Lower lobe of right lung (tissue), 2 donors: ENCODE measurements at places on chromosomes 4 and X. TPM values are rescaled to one million over a fixed set of nuclear protein-coding genes. Genes with fewer than 3 reads are reported as not detected.

Gene EIF4E
- 61.0 TPM for total RNA-seq

Gene RAB40AL
- total RNA-seq = 1.6 TPM

Gene GAB3
- total RNA-seq = 17.4 TPM

Gene EGFL6
- 9.3 TPM for total RNA-seq

Gene FGFBP1
- 1.2 TPM for total RNA-seq

Gene ATP8A1
- 84.7 TPM for total RNA-seq

DNA sequence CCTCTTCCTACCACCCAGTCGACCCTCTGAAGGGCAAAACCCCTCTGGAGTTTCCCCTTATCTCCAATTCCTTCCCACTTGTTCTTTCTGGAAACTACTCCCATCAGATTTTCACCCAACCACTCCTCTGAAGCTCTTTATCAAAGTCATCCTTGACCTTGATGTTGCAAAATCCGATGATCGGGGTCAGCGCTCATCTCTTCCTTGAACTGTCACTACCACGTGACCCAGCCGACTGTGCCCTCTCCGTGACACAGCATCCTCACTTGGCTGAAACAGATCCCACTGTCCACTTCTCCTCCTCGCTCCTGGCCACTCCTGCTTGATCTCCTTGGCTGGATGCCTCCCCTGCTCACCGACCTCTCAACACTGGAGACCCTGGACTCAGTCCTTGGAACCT, 1.1 kb downstream of the CFAP99 start:
- DNase-seq = peak; percentile 61

- DNase-seq = no peak
Measured at GRCh38 chr4:16197876-16198665, 28.2 kb downstream of the TAPT1 start.

GRCh38 chr4:152939621-152940020, 3.5 kb downstream of the FHDC1 start:
- DNase-seq = no peak

DNA sequence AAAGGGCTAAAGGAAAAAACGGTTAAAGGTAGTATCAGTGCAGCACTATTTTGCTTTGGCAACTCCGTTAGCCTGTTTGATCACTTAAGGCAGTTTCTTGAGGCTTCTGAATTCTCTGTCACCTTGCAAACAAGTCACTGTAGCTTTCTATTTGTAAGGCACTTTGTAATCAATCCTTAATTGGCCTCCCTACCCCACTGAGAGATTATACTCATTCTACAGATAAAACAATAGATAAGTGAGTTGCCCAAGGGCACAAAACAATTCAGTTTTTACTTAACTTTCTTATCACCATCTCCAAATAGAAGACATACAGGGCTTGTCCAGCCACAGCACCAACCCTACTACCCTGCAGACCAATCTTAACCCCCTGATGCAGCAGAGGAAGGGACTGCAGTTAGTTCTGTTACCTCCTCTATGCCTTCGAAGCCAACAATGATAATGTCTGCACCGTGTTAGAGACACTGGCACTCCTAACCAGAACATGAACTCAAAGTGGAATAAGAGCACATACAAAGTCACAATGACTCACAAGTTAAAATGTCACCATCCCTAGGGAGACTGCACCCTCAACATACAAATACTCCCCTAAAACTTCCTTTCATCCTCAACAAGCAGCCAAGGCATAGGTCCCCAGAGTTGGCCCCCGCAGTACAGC, 1.7 kb downstream of the TMEM185A start:
- no peak for DNase-seq

DNA sequence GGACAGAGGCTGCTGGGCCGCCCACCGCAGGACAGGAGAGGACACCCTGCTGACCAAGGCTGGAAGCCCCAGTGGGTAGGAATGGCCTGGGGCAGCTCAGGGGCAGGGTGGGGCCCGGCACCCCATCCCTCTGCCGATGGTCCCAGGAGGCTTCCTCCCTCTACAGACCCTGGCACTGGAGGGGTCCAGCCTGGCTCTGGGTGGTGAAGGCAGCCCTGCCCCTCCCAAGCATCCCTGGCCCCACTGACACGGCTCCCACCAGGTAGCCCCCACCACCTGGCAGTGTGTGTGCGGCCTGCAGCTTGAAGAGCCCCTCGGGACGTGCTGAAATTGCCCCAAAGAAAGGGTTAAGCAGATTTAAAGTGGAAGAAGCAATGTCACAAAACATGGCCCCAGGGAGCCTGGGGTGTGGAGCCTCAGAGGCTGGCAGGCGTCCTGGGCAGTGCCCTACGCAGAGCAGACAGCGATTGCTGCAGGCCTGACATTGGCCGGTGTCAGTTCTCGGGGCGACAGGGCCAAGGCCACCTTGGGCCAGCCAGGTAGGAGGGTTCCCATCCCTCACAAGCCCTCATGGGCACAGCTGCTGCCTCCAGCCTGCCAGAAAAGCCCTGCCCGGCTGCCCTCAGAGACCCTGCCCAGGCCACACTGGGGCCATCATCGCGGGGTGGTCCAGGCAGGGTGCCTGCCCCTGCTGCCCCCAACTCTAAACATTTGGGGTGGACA, 80.5 kb downstream of the FAM53A start:
- peak; percentile 36 for DNase-seq

DNA sequence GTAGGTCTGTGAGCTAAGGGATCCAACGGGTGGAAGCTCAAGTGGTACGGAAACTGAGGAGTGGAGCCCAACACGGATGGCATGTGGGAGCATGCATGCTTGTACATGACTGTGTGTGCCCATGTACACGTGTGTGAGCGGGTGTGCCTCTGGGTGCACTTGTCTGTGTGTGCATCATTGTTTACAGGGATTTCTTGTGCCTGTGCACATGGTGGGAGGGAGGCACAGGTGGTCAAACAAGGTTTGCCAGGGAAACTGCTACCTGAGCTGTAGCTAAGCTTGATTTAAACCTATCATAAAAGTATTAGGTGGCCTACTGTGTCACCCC, 122.5 kb upstream of the MAMLD1 start:
- no peak for DNase-seq

- DNase-seq = no peak
Measured at GRCh38 chr4:72390409-72390808, 178.6 kb downstream of the ADAMTS3 start.

GRCh38 chrX:10602646-10603045, 17.7 kb downstream of the MID1 start:
- no peak for DNase-seq

- peak; percentile 65 for DNase-seq
Measured at GRCh38 chr4:56757821-56758411, 63.6 kb downstream of the SPINK2 start.

DNA sequence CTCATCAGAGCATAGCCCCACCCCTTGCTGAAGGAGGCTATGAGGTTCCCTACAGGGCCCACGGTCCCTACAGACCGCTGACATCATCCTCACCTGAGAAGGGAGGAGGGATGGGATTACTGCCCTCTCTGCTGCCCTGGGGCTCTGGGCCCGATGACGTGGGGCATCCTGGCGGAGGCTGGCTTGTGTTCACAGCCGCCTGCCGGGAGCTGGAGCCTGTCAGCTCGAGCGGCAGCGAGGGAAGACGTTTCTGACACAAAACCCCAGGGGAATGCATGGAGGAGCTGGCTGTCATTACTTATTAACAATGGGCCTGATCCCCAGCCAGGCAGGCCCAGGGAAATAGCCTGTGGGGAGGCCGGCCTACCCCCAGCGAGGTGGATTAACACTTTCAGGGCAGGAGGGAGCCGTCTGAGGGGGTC, 106.6 kb upstream of the ATP6AP2 start:
- DNase-seq = peak; percentile 54

GRCh38 chr4:156547891-156548290, 423.7 kb downstream of the PDGFC start:
- DNase-seq = no peak

GRCh38 chrX:30327762-30328161, 18.6 kb upstream of the NR0B1 start:
- DNase-seq = no peak

DNA sequence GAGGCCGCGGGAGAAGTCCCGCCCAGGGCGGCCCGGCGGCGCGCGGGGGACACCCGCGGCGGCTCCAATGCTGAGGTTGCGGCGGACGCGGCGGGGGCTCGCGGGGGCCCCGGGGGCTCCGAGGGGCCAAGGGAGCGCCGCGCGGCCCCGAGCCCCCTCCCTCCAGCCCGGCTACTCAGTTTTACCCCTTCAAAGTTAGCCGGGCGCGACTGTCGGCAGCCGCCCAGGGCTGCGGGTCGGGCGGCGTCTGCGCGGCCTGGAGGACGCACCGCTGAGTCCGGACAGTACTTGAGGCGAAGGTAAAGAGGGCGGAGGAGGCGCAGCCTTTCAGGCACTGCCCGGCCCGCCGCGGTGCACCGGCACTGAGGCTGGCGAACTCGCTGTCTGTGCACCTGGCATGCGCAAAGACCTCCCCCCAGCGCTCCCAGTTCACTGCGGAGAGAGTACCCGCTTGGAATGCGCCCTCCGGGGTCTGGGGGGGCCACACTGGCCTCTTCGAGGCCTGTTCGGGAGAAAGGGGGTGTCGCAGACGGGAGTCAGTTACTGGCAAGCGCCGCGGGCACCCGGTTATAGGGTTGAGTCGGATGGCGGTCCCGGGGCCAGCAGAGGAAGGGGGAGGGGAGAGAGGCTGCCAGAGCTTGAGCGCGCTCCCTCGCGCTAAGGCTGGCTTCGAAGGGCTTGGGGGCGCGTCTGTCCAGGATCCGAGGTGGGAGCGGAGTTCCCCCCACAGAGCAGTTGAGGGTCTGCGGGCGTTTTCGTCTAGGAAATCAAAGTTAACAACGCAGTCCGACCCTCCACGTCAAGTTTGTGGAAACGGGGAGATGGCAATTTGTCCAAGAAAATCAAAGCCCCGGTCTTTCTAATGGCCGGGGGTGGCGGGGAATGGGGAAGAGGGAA, 1.1 kb downstream of the PCDH19 start:
- no peak for DNase-seq

DNA sequence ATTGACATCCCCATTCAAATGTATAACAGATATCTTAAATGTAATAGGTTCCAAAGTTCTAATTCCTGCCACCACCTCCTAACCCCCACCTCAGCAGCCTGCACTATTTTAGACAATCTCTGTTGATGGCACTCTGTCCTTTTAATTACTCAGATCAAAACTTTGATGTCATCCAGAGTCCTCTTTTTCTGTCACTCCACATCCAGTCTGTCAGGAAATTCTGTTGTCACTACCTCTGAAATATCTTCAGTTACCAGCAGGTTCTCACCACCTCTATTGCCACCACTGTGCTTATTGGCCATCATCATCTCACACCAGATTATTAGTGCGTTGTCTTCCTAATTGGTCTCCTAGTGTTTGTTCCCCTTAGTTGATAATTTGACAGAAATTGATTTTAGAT, 76.2 kb downstream of the PTPN13 start:
- DNase-seq = no peak
